ENCODE measurements at places on chromosomes 7 and 10. TPM values are rescaled to one million over a fixed set of nuclear protein-coding genes. Genes with fewer than 3 reads are reported as not detected.

GNG11 gene
- total RNA-seq, result 24.5 TPM

ANK3 gene
- total RNA-seq, result 58.5 TPM

TLX1 gene
- not detected for total RNA-seq

- DNase-seq, result no peak
Observed at GRCh38 chr7:86592185-86592584, 51.5 kb upstream of the GRM3 start.

DNA sequence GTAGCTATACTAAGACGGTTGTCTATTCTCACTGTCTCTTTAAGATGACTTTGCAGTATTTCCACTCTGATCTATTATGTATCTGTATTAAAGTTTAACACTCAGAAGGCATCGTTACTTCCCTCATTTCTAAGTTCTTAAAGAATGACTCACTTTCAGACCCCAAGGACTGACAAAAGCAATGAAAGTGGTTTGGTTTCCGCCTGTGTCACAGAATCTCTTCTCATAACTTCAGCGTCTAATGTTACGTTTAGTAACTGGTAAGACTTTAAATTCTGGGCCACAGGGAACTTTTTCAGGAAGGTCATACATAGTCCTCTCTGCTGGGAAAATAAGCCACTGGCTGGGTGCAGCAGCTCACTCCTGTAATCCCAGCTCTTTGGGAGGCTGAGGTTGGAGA, 892.0 kb upstream of the AUTS2 start:
- DNase-seq, result no peak

DNA sequence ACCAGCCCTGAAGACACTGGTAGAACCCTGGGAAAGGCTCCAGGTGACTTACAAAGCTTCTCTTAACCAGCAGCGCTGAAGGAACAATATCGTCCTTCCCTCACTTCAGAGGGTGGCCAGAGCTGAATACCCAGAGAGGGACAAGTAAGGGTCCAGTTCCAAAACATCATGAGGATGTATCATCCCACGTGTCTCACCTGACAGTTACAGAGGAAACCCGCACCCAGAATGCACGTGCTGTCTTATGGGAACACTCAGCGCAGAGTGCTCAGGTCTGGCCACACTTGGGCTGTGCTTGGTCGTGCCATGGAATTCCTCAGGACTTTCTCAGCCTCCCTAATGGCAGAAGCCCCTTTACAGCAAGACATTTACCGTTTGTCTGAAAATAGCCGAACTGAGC, 46.9 kb upstream of the BTBD16 start:
- no peak for DNase-seq

- no peak for DNase-seq
Observed at GRCh38 chr7:118420888-118421287, 196.4 kb downstream of the ANKRD7 start.

GRCh38 chr7:156524818-156525597, 115.6 kb upstream of the RNF32 start:
- DNase-seq, result no peak

GRCh38 chr10:110932505-110933180, 13.2 kb downstream of the SHOC2 start:
- no peak for DNase-seq

DNA sequence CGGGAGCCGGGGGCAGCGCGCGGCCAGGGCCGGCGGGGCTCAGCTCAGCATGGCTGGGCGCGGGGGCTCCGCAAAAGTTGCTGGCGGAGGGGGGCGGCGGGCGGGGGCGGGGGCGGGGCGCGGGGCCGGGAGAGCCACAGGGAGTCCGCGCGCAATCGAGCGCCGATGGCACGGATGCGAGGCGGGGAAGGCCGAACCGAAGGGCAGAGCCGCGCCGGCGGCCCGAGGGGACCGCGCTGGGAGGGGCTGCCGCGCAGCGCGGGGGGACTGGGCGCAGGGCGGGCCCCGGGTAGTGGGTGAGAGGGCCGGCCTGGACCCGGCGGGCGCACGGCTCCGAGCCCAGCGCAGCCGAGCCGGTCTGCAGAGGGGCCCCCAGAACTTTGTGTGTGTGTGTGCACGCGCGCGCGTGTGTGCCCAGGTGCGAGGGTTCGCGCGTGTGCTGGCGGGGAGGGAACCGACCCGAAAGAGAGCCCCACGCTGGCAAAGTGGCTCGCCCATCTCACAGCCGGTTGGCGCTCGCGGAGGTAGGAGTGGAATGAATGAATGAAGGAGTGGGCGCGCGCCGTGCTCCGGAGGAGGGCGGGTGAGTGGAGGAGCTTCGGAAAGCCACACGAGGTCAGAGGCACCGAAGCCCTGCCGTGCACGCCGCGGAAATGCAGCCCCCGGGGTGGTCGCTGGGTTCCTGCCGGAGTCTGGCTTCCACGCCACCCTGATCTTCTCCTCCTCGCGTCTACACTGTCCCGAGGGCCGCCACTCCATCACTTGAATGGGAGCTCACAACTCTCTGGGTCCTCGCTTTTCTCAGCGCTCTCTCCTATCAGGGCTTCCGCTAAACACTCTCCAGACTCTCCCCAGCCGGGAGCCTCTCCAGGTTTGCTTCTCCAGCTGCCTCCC, at the start of gene HIPK2:
Gene HIPK2, minus strand, starts transcription at position 51 of the 894 bp plus-strand sequence. CDS start 375 bp downstream, outside the sequence.
- DNase-seq, result peak; percentile 62

DNA sequence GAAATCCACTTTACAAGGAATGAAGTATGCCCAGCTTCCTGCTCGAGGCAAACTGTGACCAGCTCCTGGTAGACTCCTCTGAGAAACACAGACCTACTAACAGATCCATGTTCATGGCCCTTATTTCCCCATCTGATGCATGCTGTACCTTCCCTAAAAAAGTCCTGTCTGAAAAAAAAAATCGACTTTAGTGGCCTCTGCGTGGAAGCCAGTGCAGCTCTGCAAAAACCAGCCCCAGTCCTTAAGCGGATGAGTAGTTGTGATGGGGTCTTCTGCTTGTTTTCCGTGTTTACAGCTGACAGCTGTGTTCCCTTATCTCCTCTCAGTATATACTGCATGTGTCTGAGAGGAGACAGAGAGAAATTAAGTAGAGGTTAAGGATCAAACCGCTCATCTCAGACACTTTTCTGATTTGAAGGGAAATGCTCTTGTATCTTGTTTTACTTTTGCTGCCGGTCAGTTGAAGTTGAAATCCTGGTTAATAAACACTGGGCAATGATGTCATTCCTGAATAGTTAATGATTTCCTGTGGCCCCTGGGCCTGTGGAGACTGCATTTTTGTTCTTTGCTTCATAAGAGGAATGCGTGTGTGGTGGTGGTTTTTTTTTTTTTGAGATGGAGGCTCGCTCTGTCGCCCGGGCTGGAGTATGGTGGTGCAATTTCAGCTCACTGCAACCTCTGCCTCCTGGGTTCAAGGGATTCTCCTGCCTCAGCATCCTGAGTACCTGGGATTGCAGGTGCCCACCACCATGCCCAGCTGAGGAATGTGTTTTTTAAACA, 67.6 kb downstream of the DOCK1 start:
- DNase-seq, result no peak

- DNase-seq, result no peak
Observed at GRCh38 chr10:19043431-19043830, 5.2 kb upstream of the MALRD1 start.

All from T-helper 17 cell (primary cell).